ENCODE measurements at places on chromosomes 7 and 10.

DNA sequence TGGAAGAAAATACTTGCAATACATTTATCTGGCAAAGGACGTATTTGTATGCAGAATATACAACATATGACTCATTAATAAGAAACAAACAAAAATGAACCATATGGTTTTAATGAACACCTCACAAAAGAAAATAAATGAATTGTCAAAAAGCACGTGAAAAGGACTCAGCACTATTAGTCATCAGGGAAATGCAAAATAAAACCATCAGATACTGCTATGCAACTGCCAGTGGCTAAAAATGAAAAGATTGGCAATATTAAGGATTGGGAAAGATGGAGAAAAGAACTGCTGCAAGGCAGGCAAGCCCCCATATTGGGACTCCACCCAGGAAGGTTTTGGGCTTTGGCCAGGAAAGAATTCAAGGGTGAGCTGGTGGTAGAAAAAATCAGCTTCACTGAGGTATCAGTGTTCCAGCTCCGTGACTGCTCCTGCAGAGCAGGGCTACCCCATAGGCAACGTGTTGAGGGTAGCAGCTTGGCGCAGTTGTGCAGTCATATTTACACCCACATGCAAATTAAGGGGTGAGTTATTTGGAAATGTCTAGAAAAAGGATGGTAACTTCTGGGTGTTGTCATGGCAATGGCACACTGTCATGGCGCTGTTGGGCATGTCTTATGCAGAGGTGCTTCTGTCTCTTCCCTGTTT, 72.7 kb downstream of the CUBN start:
- no peak for DNase-seq

GRCh38 chr7:81457852-81458522, 311.9 kb downstream of the HGF start:
- DNase-seq: no peak

GRCh38 chr7:34946486-34946885, 90.8 kb downstream of the DPY19L1 start:
- no peak for DNase-seq

DNA sequence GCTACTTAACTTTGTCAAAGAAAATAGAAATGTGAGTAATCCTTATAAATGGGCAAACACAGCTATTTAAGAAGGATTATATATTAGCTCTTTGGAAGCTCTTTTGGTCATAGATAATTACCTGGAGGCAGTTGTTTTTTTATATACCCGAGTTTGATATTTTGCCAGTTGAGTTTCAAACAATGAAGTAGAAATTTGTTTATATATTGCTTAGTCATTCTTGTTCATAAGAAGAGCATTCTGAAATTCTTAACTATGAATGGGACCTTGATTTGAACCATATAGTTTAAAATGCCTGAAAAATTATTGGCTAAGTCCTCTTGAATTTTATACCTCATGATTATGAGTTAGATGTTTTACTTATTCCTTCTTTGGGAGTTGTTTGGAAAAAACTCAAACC, 36.4 kb downstream of the MINPP1 start:
- no peak for DNase-seq

GRCh38 chr10:58781873-58782488, 269.3 kb downstream of the BICC1 start:
- DNase-seq: no peak

- DNase-seq: no peak
Measured at GRCh38 chr10:3567291-3567963, 217.6 kb downstream of the KLF6 start.

- no peak for DNase-seq
Measured at GRCh38 chr7:135798095-135798494, 49.5 kb upstream of the FAM180A start.

- DNase-seq: no peak
Measured at GRCh38 chr10:62580396-62580795, 206.2 kb downstream of the ZNF365 start.

DNA sequence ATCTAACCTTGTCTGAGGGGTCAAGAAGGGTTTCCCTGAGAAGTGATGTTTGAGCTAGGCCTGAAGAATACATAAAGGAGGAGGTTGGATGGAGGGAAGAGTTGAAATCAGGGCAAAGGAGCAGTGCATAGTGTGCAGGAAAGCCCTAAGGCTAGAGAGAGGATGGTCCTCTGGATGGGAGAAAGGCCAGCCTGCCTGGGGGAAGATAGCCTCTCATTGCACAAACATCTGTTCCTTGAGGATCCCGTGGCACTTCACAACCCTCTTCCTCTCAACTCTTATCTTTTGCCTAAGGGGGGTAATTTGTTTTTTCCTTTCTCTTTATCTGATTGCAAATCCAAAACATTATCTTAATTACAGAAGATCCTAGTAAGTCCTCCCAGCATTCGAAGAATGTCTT, 35.7 kb downstream of the STAMBPL1 start:
- no peak for DNase-seq

- DNase-seq: no peak
Measured at GRCh38 chr7:102912742-102913141, at the start of gene LRRC17. Gene LRRC17, plus strand, starts transcription at chr7:102913000. Its CDS starts 20,914 bp downstream, at chr7:102933914.

DNA sequence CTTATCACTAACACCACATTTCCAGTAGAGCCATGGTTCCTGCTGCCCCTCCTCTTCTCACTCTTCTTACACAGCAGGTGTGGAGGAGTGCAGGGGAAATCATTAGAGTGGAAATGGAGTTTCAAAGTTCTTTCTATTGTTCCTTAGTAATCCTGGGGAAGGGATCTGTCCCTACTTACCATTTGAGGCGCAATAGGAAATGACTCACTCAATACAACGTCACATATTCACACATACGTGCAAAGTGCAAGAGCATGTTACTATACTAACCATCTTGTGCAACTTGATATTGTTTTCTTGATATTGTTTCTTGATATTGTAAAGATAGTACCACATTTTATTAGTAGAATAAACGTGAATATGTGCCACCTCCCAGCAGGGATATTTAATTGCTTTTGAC, 1010.2 kb downstream of the DNAJB9 start:
- DNase-seq: no peak

DNA sequence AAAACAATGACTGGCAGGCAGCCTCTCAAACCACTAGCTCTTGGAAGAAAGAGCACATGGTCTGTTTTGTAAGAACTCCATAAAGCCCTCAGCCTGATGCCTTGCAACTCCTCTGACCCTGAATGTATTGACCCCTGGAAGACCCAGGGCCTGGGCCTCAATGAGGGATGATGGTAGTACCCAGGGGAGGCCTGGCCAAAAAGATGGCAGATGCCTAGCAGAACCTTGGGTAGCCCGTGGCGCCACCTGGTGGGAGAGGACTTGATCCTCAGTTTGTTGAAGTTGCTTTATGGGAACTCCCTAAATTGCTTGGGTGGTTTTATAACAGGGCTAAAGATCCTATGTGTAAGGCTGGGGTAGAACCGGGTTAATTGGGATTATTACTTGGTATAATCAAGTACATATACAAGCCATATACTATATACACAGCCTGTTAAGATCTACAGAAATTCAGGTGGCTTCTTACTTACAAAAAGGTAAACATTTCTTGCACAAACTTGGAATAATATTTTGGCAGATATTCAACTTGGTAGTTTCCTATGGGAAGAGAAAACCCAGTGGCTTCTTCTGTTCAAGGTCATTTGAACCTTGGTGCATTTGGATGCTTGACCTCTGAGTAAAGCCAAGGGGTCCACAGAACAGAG, 95.8 kb upstream of the CACUL1 start:
- no peak for DNase-seq

DNA sequence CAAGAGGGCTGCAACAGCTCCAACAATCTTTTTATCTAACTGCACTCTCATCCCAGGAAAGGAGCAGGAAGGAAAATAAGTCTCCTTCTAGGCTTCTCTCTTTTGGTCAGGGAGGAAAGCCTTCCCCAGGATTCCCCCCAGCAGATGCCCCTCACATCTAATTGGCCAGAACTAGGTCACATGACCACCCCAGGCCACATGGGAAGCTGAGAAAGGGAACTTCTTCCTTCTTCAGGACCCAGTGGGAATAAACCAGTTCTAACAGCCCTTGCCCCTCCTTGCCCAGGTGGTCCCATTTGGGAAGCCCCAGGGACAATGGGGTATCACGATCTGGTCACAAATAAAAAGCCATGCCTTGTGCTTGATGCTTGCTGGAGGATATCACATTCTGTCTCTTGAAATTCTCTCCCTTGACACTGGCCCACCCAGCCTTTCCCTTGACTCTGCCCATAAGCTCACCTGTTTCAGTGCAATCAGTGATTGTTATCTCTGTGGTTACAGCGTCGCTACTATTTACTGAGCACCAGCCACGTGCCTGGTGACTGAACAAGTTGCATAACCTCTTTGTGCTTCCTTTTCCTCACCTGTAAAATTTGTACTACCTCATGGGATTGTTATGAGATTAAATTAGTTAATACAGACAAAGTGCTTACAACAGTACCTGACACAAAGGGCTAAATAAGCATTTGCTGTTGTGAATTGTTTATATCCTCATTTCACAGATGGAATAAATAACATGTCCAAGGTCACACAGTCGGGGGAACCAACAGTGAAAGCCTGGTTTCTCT, 9.0 kb upstream of the TACR2 start:
- DNase-seq: no peak

GRCh38 chr10:120942806-120943413, 91.7 kb downstream of the WDR11 start:
- DNase-seq: peak; percentile 94

GRCh38 chr10:1977461-1977860, 240.1 kb upstream of the ADARB2 start:
- DNase-seq: no peak

GRCh38 chr7:129951226-129952085, 1.3 kb downstream of the UBE2H start:
- DNase-seq: no peak

- no peak for DNase-seq
Measured at GRCh38 chr10:69359148-69359547, 57.6 kb downstream of the TACR2 start.

- no peak for DNase-seq
Measured at GRCh38 chr7:140903741-140904480, 20.8 kb downstream of the BRAF start.

GRCh38 chr7:102992938-102993717, 80.3 kb downstream of the LRRC17 start:
- DNase-seq: no peak

DNA sequence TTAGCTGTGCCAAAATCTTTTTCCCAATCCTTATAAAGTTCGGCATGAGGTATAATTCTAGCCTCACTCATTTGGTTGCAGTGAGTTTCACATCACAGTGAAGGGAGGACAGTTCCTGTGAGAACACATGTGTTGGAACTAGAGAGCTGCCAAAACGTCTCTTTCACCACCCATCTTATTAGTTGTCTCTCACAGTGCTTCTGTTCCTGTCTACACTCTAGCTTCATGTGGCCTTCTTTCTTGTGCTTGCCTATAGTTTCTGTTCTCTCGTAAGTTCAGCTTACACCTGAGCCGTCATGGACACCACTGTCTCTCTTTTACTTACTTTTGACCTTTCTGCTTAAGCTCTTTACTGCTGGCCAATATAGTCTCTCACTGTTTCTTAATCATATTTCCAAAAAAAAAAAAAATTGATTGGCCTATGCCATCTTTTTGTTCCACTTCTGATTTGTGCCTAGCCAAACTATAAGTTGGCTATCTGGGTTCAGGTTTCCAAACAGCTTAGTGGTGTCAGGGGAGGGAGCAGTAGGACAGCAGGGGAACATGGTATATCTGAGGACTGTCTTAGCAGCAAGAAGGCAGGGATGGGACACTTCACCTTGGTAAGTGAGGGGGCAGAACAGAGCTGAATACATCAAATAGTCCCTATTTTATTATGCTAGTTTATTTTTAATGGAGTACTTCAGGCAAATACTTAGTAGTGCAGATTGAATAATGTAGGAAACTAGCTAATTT, 38.0 kb downstream of the ZNRF2 start:
- DNase-seq: no peak

GRCh38 chr10:107415446-107415845, 250.9 kb upstream of the SORCS1 start:
- no peak for DNase-seq

- no peak for DNase-seq
Measured at GRCh38 chr10:92750791-92751533, 61.2 kb downstream of the HHEX start.

- no peak for DNase-seq
Measured at GRCh38 chr7:116548506-116548905, 23.7 kb downstream of the CAV1 start.

DNA sequence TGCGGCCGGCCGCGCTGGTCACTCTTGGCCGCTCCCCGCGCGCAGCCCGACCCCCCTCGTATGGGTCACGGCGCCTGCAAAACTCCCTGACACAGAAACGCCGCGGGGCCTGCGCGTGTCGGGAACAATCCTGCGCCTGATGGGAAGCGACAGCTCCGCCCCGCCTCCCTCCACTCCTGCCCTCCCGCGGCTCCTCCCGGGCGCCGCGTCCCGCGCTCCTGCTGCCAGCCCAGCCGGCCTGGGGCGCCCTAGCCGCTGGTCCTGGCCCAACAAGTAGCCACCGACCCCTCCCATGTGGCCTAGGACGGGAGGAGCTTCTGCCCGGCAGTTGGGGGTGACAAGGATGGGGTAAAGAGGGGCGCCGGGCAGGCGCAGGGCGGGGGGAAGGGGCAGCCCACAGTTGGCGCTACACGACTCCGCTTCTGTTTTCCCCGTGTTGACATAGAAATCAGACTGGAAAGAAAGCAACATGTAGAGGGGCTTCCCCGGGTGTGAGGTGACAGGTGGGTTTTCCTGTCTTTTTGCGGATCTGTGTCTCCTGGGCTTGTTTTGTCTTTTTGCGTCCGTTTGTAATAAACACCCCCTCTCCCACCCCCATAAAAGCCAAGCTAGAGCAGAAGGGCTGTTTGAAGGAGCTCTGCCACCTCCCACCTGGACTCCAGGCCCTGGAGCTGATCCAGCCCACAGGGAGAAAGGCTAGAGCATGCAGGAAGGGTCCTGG, 35.1 kb upstream of the PAX2 start:
- DNase-seq: no peak

DNA sequence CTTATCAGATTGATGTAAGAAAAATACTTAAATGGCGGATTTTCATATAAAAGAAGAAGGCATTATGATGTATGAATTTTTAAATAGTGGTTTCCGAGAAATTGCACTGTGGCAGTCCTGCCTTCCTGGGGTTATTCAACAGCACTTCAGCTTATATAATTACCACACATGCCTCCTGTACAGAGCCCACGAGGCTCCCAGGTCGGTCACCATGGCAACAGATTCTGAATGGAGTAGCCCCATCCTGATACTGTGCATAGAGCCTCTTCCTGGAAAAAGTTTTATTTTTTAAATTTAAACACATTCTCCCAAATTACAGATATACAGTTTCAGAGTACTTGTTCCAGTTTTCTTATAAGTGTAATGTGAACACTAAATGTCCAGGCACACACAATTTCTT, 15.9 kb upstream of the ASB4 start:
- no peak for DNase-seq

DNA sequence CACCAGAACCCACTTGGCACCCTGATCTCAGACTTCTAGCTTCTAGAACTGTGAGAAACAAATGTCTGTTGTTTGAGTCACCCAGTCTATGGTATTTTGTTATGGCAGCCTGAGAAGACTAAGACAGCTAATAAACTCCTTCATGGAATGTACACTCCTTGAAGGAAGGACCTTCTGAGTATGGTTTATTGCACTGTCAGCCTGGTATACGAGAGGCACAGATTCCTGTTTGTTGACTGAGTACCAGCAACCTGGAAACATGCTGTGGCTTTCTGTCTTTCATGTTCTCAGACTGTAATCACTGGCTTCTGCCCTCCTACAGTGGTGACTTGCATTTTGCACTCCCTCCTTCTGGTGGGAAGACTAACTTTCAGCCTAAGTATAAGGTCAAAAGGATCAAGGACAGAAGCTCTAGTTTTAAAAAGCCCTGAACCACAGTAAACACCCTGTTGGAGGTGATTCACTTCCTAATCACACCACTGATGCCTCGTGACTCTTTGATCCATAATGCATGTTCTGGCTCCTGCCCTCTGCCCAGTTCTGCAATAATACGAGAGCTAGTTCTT, 319.0 kb upstream of the NPSR1 start:
- DNase-seq: no peak

Data from mesothelial cell of epicardium (in vitro differentiated cells).